T-helper 2 cell (primary cell): ENCODE measurements at places on chromosomes 11 and 22.

DNA sequence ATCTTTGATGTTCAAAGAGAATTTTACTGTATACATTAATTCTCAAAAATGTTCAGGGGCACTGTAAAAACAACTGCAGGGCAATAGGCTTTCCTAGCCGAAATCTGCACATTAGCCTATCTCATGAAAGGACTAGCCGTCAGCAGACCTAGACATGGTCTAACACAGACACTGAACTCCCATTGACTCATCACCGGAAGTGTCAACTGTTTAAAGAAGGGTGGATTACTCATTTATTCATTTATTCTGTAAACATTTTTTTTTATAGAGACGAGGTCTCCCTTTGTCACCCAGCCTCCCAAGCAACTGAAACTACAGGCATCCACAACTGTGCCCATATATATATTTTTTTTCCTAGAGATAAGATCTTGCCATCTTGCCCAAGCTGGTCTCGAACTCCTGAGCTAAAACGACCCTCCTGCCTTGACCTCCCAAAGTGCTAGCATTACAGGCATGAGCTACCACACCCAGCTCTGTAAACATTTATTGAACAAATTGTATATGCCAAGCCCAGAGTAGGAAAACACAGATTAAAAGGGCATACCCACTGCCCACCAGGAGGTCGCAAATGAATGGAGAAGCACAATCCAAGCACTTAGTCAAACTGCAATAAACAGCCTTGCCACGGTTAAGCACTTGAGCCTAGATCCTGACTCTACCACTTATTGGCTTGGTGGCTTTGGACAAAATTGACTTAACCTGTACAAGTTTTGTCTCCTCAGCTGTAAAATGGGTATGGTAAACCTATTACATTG, 26.6 kb downstream of the RAB30 start:
- peak; percentile 63 for DNase-seq

DNA sequence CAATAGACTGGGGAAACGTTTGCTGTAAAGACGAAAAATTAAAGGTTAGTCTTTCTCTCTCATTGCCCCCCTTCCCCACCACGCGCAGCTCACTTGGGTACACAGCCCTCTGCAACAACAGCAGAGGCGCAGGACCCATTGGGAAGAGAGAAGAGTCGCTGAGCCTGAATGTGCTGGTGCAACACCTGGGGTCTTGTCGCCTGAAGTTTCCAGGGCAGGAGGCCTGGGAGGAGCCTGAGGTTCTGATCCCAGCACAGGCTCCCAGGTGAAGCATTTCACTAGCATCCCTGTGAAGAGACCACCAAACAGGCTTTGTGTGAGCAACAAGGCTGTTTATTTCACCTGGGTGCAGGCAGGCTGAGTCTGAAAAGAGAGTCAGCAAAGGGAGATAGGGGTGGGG, 116.2 kb upstream of the NTM start:
- no peak for DNase-seq

- no peak for DNase-seq
Measured at GRCh38 chr11:46234311-46234710, 43.2 kb upstream of the CREB3L1 start.

- DNase-seq: no peak
Measured at GRCh38 chr11:118170882-118171268, 5.6 kb downstream of the SCN2B start.

GRCh38 chr11:118304568-118305248, at the start of gene CD3E:
CD3E (plus strand) TSS chr11:118304730; CDS start chr11:118304953, 223 bp downstream.
- peak; percentile 47 for DNase-seq

DNA sequence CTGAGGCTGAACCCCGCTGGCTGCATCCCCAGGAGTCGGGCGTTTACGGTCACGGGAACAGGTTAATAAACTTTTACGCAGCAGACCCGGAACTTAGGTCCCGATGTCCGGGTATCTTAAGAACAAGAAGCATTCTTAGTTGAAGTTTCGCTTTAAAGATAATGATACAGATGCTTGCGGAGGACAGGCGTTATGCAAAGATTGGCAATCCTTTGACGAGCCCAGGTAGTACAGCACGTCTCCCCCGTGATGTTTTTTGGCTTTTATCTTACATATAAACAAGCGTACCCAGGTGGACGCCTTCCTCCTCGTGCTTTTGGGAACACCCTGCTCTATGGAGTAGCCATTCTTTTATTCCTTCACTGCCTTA, 871 bp upstream of the TOLLIP start:
- no peak for DNase-seq
